Hematopoietic multipotent progenitor cell treated with erythropoietin and hydrocortisone succinate and interleukin-3 and kit ligand, for 4 days (in vitro differentiated cells): ENCODE measurements at places on chromosomes 4 and X.

- DNase-seq = no peak
These were observed 184.9 kb upstream of the WDFY3 start for GRCh38 chr4:85151371-85151770.

- peak; percentile 13 for DNase-seq
These were observed 803.0 kb downstream of the DMD start for GRCh38 chrX:32408389-32408788.

GRCh38 chrX:132618810-132619209, 130.0 kb upstream of the MBNL3 start:
- DNase-seq = no peak

DNA sequence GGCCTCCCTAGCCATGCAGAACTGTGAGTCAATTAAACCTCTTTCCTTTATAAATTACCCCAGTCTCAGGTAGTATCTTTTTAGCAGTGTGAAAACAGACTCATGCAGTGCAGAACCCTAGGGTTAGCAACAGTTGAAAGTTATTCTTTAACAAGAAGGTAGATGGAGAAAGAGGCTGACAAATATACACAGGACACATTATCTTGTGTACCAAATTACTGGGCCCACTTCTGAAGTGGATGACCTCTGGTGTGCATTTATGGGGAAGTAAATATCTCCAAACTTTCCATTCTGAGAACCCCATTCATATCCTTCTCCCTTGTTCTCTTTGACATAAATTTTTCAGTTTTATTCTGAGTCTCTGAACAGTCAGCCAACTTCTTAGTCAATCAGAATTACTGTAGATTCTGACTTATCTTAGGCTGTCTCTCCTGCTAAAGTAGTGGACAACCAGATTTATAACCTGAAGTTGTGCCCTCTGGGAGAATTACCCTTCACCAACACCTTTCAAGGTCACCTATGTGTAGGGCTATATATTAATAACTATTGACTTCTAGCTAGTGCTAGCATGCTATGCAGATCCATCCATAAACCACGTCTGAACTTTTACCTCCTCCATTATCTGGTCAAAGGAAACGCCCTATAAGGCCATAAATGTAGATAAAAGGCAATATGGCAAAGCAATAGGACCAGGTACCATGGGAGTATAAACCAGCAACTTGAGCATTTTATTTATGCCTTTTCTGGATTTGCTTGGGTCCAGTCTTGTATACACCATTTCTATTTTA, 72.5 kb upstream of the TAB3 start:
- DNase-seq = no peak

DNA sequence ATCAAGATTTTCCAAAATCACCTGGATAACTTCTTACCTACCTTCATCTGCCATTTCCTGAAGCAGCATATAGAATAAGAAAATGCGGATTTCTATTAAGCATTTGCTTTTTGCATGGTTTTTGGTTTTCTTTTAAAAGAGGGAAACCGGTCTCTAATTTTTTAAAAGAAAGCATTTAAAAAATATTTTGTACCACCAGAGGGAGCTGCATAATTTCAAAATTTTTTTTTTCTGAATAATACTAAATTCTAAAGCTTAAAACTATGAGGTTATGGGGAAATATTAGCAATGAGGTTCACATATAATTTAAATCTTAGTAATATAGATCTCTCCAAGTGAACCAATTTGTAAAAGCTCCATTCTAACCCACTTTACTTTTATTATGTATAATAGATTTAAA, 137.7 kb upstream of the TENT5D start:
- DNase-seq = peak; percentile 12

DNA sequence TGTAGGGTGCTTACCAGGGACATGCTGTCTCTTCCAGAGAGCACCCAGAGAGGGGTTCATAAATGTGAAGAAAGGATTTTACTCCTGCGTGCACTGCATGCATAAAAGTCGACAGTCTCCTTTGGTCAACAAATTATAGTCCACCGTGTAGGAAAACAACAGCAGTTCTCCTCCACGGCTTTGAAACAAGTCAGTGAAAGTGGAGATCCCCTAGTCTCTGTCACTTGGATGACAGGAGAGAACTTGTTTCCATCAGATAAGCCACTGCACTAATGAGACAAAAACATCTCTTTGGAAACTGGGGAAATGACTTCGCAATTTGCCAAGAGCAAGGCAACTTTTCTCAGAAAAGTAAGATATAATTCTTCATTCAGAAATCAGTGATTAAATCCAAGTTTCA, 9.7 kb downstream of the UNC5C start:
- DNase-seq = peak; percentile 69

- no peak for DNase-seq
These were observed 1224.3 kb upstream of the TENM3 start for GRCh38 chr4:181018913-181019312.

- no peak for DNase-seq
These were observed 112.4 kb downstream of the ZNF518B start for GRCh38 chr4:10344824-10345223.

GRCh38 chr4:3781193-3781886, 15.2 kb downstream of the ADRA2C start:
- peak; percentile 12 for DNase-seq
